ENCODE measurements at places on chromosomes 4 and X.

DNA sequence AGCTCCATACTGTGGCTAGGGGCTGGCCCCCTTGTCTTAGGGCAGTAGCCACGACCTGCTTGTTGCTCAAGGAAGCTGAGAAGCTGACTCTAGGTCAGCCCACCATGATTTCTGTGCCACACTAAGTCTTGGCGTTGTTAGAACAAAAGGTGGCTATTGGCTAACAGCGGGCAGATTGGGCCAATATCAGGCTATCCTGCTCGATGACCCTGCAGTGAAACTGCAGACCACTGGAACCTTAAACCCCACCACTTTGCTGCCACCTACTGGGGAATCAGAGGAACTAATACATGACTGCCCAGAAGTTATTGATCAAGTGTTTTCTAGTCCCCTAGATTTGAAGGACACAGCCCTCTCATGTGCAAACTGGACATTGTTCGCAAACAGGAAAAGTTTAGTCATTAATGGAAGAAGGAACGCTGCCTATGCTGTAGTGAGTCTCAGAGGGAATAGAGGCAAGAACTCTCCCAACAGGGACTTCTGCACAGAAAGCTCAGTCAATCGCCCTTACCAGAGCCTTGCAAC lies 17.0 kb upstream of the PAPSS1 start:
- DNase-seq: peak; percentile 33

DNA sequence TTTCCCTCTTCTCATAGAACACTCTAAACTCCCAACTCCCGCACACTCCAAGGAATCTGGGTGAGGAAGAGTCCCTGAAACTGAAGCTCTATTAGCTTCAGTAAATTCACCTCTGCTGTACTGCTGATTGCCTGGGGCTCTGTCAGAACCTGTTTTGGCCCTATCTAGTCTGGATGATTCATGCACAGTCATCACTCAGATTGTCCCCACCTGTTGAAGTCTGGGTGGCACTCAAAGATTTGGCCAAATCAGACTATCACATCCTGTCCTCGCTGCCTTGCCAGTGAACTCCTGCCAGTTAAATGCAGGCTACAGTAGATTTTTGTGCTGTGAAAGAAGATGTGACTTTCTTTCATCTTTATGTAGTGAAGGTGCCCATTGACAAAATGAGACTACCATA lies 63.5 kb upstream of the EMCN start:
- no peak for DNase-seq

GRCh38 chrX:22760513-22761057 lies 239.2 kb upstream of the DDX53 start:
- no peak for DNase-seq

DNA sequence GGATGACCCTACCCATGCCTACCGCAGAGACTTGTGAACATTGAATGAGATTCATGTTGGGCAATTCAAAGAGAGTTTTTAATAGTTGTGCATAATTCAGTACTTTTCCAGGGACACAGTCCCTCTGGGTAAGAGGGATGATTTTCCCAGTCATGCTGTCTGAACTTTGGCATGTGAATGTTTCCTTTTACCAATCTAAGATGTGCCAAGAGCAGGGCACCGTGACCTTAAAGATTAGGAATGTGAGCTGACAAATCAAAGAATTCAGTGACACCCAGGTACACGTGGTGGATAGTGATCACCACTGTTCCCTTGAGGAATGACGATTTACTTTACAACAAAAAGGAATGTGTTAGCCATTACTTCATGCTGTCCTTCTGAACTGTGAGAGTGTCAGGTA lies 515.6 kb downstream of the PPARGC1A start:
- no peak for DNase-seq

- no peak for DNase-seq
These were observed 84.1 kb upstream of the NEIL3 start for GRCh38 chr4:177225605-177226004.

DNA sequence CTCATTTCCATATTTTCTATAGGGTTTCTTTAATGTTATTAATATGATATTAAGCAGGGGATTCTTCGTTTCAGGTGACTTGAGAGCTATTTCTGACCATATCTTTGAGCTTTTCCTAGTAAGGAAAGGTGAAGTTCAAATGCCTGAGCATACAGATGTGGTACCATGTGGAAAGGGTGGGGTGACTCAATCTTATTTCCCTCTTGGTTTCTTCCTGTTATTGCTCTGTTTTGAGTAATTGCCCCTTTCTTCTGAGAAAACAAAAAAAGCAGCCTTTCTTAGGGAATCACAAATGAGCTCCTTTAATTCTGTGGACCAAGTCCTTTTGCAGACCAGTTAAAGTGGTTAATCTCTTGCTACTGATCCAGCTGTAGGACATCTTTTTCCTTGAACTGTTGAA lies 41.0 kb upstream of the AGA start:
- no peak for DNase-seq

DNA sequence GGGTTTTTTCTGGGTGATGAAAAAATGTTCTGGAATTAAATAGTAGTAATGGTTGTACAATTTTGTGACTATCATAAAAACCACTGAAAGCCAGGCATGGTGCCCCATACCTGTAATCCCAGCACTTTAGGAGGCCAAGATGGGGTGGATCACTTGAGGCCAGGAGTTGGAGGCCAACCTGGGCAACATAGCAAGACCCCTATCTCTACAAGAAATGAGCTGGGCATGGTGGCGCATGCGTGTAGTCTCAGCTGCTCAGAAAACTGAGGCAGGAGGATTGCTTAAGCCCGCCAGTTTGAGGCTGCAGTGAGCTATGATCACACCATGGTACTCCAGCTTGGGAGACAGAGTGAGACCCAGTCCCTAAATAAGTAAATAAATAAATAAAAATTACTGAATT lies 58.3 kb upstream of the TMEM131L start:
- no peak for DNase-seq

DNA sequence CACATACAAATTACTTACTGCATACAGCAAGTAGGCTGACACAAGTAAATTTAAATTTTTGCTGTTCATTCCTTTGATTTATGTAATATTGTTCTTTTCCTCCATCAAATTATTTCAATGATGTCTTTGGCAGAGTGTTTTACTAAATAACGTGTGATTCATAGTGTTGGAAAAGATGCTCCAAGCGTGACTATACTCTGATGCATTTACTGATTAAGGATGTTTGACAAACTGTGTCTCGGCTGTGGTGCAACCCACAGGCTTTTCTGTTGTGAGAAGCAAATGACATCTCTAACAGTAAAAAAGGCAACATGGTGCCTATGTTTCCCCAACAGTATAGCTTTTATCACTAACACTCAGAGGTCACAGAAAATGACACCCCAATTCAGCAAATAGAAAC lies 540.9 kb downstream of the PPP4R3C start:
- no peak for DNase-seq

DNA sequence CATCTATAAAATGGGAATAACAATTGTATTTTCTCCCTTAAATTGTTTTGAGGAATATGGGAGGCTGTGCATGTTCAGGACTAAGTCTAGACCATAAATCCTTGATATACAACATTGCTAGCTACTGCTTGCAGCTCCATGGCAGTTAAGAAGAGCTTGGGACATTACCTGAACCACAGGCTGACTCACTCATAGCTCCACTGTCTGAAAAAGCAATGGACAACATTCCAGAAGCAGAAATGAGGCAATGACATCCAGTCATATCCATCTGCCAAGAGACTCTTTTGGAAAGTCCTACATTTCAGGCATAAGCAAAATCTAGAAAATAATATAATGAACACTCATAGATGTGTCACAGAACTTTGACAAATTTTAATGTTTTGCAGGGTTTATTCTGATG lies 167.3 kb upstream of the LEF1 start:
- no peak for DNase-seq

- no peak for DNase-seq
These were observed 224.7 kb upstream of the PPP1R2C start for GRCh38 chrX:43002526-43003203.

- no peak for DNase-seq
These were observed 2.6 kb upstream of the SMARCA1 start for GRCh38 chrX:129525896-129526295.

GRCh38 chrX:905848-906566 lies 275.4 kb downstream of the SHOX start:
- no peak for DNase-seq

GRCh38 chrX:123399709-123400108 lies 215.6 kb downstream of the GRIA3 start:
- DNase-seq: no peak

- DNase-seq: no peak
These were observed 345.8 kb upstream of the PPARGC1A start for GRCh38 chr4:24235618-24236017.

DNA sequence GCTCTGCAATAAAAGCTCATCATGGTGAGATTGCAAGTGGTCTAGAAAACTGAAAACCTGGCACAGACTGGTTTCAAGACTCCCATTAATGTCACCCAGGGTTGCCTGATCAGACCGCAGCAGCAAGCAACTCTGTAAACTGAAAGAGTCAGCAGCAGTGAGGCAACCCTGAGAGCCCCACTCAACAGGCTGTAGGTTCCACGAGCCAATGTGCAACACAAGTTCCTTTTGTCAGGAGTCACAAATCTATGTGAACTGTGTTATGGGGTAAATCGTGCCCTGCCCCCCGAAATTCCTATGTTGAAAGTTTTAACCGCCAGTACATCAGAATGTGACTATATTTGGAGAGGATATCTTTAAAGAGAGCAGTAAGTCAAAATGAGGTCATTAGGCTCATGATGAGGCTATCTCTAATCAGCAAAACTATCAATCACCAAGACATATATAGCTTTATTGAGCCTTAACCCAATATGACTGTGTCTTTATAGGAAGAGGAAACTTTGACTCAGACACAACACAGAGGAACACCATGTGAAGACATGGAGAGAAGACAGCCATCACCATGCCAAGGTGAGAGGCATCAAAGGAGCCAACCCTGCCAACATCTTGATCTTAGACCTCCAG lies 94.0 kb downstream of the FBXO8 start:
- no peak for DNase-seq

- no peak for DNase-seq
These were observed 165.3 kb downstream of the BTC start for GRCh38 chr4:74628852-74629620.

DNA sequence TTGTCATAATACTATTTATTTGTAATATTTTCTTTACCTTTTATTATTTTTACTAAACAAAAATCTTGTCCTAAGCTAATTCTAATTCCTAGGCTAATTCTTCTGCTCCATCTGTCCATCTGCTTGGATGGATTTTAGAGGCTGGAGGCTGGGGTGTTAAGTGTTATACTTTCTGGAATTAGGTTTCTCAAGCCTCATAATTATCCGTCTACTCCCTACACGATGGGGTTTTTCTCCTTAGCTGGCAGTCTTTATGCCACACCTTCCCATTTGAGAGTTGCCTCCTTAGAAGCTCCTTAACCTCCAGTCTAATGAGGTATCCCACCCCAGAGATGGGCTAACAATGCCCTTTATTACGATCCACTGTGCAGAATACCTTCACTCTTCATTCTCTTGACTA lies 37.6 kb upstream of the LGI2 start:
- no peak for DNase-seq

DNA sequence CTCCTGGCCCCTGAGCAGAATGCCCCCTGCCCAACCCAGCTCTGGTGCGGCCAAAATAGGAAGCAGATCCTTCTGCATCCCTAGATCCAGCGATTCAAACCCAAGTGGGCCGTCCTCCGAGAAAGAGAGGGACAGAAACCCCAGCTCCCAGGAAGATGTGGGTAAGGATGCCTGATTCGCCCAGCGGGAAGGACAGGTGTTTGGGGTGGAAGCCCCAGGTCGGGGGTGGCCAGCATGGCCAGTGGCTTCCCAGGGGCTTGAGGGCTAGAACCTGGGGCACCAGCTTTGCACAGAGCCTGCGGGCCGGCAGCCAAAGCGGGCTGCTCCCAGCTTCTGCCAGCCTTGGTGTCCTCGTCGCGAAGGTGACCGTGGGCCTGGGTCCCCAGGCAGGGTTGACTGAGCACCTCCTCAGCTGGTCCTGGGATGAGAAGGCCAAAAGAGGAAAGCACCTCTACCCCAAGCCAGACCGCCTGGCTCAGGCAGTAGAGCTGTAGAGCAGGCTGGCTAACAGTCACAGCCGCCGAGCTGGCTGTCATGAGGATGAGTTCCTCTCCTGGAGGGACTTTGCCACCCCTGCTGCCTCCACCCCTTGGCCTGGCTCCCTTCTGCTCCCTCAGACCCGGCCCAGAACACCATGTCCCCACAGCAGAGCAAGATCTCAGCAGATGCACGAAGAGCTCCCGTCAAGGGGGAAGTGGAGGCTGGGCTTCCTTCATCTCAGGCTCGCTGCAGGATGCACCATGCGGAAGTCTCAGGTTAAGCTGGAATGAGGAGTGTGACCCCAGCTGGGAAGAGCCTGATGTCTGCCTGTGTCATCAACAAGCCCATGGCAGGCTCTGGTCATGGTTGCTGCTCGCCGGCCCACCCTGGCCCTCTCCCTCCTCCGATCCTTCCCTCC lies 59.9 kb downstream of the CPZ start:
- no peak for DNase-seq

DNA sequence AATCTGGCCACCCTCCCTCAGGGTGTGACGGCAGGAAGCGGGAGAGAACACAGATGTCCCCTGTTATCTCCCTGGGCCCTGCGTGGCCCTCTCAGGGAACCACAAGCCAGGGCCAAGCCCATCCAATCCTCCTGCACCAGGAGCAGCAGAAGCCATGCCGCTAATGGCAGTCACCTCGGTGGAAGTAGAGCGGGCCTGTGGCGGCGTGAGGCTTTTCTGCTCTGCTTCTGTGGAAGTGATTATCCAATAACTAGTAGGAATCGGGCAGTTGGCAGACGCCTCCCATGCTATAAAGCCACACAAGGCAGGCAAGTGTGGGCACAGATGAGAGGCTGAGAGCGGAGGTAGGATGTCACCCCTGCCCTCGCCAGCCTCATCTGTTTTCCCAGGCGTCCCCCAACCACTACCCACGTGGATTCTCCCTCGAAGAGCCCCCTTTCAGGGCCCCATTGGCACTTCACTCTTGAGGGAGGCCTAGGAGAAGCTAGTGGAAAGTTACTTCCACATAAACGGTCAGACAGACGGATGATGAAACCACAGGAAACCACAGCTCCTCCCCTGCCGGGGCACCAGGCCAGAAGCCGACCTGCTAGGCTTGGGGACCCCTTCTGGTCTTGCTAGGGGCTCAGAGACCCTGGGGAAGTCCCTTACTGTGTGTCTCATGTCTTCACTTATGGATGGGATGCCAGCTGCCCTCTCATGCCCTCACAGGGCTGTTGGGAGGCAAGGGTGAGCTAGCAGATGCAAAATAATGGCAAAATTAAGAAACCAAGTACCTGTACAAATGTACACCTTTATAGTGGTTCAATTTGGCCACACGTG lies 18.8 kb upstream of the TMSB4X start:
- DNase-seq: no peak

- no peak for DNase-seq
These were observed 481.7 kb downstream of the NAF1 start for GRCh38 chr4:162684998-162685397.

DNA sequence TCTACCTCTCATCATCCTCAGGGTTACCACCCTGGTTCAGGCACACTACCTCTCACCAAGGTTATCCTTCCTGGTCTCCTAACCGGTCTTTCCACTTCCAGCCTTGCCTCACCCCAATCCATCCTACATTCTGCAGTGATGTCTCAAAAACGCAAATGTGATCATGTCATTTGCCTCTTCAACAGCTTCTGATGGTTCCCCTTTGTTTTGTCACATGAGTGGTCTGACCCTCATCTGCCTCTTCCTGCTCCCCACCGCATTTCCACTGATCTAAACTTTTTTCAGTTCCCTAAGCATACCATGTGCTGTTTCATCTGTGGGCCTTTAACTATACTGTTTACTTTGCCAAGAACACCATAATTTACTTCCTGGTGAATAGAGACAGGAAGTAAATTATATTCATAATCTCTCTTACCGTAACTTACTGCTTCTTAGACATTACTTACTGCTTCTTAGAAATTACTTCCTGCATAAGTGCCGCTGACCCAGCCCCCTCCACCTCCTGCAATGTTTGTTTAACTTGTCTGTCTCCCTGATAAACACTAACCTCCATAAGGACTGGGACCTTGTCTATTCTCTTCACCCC lies 27.1 kb upstream of the NSUN7 start:
- DNase-seq: no peak
